AG09319 (cell line): ENCODE measurements at places on chromosomes 13 and 19.

GRCh38 chr13:75079226-75079625 lies 402.7 kb downstream of the TBC1D4 start:
- DNase-seq = no peak

- no peak for DNase-seq
Measured at GRCh38 chr19:19662344-19662743, 1.1 kb downstream of the ATP13A1 start.

DNA sequence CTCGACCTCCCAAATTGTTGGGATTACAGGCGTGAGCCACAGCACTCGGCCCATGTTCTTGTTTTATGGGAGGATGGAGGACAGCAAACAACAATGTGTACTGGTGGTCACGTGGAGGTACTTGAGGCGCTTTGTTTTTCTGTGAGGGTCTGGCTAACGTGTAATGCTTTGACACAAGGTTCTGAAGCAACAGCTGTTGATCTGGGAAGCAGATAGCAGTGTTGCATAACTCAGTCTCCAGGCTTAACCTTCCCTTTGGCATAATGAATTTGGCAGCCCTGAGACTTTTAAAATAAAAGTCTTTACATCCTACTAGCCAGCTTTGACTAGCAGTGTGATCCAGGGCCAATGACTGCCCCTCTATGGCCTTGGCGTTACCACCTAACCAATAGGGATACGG lies 6.9 kb upstream of the ZNF580 start:
- no peak for DNase-seq

DNA sequence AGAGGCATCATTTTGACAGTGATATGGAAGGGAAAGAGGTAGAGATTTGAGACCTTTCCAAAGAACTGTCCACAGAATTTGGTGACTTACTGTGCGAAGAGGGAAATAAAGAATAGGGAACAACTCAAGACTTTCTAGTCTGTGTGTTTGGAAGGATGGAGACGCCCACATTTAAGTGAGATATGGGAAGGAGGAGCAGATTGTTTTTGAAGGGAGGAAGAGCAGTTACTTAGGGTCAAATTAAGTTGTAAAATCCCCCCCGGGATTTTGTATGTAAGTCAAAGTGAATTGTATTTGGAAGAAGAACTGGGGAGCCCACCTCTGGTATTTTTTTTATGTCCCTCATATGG lies 1.2 kb downstream of the USPL1 start:
- DNase-seq = no peak

DNA sequence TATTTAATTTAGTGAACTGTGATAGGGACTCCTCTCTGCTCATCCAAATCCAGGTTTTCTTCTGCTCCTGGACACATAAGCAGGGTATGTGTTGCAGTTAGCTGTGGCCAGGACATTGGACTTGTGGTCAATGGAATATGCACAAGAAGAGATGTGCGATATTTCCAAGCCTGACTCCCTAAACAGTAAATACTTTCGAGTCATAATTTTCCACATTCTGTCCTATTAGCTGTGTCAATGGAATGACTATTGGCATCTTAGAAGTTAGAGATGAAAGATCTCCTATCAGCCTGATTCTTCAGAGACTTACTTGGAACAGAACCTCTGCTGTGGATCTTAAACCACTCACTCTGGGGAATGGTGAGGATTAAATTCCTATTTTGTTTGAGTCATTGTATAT lies 771.0 kb downstream of the EFNB2 start:
- DNase-seq = no peak

GRCh38 chr13:52738719-52739467 lies 727 bp downstream of the CNMD start:
- no peak for DNase-seq

DNA sequence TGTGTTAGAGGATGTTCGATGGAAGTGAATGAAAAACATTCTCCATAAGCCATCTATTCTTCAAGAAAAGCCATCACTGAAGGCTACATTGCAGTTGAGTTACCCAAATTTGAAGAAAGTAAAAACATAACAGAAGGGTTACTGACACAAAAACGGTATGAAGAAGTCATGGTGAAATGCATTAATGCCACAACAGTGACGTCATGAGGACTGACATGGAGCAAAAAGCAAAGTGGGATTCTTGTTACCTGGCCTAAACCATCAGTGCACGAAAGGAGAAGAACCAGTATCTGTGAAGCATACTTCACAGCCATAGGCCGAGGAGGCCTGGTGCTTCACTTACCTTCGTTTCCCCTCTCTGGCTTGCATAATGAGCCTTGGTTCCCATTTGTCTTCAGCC lies 58.7 kb downstream of the LRRC63 start:
- no peak for DNase-seq

DNA sequence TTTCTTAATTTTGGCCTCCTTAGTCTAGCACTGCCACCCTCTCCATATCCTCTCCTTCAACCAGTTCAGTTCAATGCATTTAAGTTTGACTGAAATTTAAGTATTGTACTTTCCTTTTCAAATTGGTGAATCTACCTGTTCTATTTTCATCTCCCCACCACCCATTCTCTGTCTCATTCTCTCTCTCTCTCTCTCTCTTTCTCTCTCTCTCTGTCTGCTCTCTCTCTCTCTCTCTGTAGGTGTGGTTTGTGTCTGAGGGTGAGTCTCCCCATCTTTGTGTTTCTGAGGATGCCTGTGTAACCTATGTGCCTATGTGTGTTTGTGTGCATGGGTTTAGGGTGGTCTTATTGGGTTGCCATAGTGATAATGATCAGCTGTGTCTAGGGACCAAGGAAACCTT lies 10.1 kb downstream of the PDX1 start:
- no peak for DNase-seq

DNA sequence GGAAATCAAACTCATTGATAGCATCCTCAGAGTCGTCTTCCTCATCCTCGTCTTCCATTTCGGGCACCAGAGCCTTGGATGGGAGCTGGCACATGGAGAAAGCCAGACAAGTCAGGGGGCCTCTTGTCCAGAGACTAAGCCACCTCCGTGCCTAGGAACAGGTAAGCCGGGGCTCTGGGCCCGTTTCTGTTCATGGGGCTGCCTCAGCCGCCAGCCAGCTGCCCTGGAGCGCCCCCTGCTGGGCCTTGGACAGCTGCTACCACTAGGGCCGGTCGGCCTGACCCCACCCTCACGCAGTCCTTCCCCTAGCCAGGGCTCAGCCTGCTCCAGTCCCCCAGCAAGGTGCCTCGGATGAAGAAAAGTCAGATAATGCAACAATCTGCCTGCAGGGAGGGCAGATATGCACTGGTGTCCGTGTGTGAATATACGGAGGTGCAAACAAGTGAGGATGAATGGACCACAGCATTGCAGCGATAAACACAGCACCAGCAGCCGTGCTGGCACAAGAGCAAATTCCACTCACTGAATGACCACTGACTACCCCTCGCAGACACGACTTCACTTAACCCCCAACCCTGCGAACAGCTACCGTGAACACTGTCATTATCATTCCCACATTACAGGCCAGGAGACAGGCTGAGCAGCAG lies 11.9 kb upstream of the PRKD2 start:
- DNase-seq = no peak

- DNase-seq = no peak
Measured at GRCh38 chr19:51186323-51186722, 38.6 kb upstream of the CD33 start.

- no peak for DNase-seq
Measured at GRCh38 chr13:37598597-37598996, at the start of gene POSTN. TSS of gene POSTN (minus strand) at chr13:37598768. CDS start at chr13:37598726, 42 bp downstream.

DNA sequence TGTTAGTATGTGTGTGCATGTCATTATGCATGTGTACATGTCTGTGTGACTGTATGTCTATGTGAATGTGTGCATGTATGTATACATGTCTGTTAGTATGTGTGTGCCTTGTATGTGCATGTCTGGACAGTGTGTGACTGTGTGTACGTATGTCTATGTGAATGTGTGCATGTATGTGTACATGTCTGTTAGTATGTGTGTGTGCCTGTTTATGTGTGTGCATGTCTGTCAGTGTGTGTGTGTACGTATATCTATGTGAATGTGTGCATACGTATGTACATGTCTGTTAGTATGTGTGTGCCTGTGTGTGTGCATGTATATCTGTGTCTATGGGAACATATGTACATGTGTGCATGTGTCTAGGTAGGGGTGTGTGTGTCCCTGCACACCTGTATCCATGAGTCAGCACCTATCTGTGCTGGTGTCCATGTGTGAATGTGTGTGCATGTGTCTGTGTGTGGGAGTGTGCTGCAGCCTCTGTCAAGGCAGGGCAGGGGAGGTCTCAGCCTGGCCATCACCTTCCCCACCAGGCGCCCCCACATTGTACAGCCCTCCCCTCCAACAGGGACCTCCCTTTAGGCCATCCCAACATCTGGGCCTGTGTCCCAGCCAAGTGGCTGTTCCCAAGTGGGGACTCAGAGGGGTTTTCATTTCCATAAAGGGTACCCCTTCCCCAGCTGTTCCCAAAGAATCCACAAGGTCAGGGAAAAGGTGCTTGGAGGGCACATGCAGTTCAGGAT lies 4.4 kb downstream of the GAS6 start:
- DNase-seq = no peak

GRCh38 chr19:5308451-5309437 lies 31.9 kb downstream of the PTPRS start:
- DNase-seq = peak; percentile 56

DNA sequence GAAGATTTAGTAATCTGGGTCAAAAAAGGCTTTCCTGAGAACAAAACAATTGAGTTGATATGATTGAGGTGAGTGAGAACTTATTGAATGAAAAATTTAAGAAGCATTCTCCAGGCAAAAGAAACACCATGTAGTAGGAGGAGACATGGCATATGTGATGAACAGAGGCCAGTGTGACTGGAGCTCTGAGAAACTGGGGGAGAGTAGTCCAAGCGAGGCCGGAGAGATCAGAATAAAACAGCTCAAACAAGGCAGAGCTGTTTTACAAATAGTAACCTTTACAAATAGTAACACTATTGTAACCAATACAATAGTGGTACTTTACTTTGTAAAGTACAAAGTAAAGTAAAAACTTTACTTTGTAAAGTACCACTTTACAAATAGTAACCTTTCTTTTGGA lies 1159.1 kb downstream of the PCDH9 start:
- no peak for DNase-seq

DNA sequence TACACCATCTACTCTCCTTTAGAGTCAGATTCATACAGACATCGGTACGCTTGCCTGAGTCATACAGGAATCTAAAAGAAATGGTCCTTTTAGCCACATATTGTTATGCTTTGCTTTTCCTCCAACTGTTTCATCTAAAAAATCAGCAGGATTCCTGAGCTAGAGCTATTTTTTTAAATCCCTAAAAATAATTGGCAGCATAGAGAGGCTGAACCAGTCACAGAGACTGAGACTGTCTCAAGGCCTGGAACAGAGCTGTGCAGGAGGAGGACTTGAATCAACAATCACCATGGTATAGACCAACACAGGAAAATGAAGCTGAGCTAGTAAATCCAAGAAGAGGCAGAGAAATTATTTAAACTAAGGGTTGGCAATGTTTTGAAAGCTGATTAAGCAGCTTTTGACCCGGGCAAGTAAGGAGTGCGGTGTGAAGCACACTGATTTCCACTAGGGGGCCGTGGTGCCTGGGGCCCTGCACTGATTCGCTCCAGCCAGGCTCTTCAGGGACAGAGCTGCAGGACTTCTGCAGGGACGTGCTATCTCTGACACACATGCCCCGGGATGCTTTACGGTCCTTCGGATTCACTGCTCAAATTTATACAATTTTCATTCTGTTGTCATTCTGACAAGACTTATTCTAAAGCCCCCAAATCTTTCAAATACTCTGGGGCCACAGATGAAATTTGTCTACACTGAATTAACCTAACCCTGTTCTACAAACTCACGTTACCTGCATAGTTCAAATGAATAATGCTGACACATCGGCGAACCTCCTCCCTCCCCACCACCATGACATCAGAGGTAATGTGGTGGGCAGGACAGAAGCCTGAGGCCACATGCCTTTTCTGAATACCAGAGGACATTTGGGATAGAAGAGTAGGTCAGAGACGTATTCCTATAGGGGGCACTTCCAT lies 87.6 kb upstream of the SLC15A1 start:
- no peak for DNase-seq

DNA sequence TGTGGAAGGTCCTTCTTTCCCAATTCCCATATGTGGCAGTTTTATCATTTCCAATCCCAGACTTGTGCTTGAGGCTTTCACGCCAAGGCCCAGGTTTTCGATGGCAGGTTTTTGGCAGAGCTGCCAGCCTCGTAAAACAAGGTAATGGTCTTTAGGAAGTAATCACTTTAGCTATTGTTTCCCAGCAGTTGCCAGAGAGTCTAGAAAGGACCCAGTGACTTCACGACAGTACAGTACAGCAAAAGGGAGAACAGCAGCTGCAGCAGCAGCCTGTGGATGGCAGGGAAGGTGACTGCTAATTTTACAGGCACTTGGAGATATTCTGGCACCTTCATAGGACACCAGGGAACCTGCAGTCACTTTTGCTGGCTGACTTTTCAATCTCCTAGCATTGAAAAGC lies 291.6 kb upstream of the MAB21L1 start:
- DNase-seq = no peak

DNA sequence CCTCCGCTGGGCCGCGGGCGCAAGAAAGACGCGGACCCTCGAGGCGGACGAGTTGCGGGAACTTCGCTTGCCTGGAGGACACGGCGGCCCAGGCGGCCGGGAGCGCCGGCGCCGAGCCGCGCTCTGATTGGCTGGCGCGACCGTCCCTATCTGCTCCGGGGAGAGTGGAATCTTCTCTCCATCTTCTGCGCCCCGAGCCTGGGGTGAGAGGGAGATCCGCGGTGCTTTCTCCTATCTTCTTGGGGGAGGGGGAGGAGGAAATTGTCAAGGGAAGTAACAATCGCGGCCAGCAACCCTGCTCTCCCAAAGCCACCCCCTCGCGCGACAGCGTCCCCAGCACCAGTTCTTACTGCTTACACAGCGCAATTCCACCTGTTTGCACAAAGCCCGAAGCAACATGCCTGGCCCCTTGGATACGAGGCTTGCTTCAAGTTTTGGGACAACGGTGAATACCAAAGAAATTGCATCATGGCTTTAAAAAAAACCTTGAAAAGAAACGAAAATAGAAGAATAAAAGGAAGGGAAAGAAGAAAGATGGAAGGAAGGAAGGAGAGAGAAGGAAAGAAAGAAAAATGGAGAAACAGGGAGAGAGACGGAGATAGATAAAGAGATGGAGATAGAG lies 4.8 kb downstream of the SOX21 start:
- no peak for DNase-seq

- DNase-seq = no peak
Measured at GRCh38 chr13:113566227-113566561, 18.4 kb upstream of the TFDP1 start.

DNA sequence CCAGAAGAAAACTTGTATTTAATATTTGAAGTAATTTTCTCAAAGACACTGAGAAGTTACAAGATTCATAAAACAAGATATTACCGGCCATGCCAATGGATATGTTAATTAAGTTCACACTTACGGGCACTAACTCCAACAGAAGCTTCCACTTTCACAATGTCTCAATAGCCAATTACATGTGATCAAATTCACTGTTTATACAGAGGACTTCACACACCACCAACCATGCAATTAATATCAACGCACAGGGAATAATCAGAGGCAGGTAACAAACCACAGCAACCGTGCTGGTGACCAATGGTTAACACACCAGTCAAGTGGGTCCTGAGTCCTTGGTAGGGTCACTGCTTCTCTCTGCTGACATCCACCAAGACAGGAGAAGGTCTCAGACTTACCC lies 5.9 kb upstream of the ACOD1 start:
- no peak for DNase-seq

- no peak for DNase-seq
Measured at GRCh38 chr13:75372517-75372916, 109.5 kb downstream of the TBC1D4 start.
